Stimulated activated CD8-positive, alpha-beta memory T cell treated with anti-CD3 and anti-CD28 coated beads, Interleukin-4, amount 100 ng/mL, for 1 hour (primary cell): ENCODE measurements at places on chromosomes 7 and 10.

DNA sequence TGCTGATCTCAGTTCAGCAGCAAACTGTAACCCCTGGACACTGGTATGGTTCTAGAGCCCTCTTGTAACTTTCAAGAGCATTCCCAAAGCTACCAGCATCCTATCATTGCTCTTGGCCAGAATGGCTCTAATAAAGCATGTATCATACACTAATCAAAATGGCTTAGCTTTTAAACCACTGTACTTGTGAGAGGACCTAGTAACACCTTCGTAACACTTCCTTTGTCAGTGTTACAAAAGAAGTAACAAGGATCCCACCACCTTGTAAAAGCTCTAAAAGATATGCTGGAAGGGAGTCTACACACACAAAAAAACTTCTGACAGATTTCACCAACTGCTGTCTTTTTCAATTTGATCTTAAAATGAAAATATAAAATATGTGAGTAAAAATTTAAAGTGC is 144.7 kb downstream of the ALOX5 start:
- no peak for DNase-seq

- no peak for DNase-seq
These were observed 516.7 kb downstream of the PARD3 start for GRCh38 chr10:34298346-34298818.

- DNase-seq, result no peak
These were observed 323.3 kb upstream of the KAT6B start for GRCh38 chr10:74502963-74503608.

DNA sequence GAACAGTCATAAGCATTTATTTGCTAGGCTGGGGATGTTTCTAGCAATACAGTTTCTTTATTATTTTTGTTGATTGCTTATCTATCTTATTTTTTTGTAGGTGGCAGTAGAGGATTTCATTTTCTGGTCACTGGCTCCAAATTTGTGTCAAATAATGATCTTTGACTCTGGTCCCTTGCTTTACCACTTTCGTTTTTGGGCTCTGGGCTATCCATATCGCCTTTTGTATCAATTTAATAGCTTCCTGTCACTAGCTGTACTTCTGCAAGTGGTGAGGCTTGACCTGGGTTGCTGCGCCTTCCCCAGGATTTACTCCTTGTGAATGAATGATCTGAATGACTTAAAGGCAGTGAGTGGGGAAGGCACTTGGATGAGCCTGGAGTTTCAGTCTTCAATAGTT is 48.4 kb downstream of the MDFIC start:
- no peak for DNase-seq

- DNase-seq, result no peak
These were observed 278.0 kb downstream of the ADRA2A start for GRCh38 chr10:111354859-111355258.

- DNase-seq, result no peak
These were observed 18.5 kb upstream of the IFRD1 start for GRCh38 chr7:112431803-112432202.

GRCh38 chr10:2488446-2489005 is 578.8 kb upstream of the PFKP start:
- DNase-seq, result no peak

DNA sequence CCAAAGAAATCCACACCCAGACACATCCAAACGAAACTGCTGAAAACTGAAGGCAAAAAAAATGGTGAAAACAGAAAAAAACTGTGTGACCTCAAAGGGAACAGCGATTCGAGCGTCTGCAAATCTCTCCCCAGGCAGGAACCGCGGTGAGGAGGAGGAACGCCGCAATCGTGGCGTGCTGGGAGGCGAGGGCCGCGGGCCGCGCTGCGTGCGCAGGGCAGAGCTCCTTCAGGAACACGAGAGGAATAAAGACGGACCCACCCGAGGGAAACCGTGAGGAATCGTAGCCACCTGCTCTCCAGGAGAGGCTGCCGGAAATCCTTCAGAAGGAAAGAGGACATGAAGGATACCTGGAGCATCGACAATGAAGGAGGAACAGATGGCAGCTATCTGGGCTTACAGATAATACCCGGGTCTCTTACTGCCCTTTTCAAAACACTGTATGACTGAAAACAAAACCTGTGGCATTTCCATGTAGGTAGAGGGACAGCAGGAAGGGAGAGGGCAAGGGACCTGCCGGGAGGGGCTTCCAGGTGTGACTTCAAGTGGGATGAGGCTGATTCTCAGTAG is 266.0 kb downstream of the MAD1L1 start:
- no peak for DNase-seq

DNA sequence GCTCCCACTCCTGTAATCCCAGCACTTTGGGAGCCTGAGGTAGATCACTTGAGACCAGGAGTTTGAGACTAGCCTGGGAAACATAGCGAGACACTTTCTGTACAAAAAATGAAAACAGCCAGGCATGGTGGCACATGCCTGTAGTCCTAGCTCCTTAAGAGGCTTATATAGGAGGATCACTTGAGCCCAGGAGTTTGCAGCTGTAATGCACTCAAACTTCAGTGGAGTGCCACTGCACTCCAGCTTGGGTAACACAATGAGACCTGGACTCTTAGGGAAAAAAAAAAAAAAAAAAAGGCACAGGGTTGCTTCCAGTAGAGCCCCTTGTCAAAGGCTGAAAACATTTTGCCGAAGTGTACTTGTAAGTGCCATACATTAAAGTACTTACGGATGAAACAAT is 195.3 kb downstream of the PHTF2 start:
- no peak for DNase-seq

GRCh38 chr7:36303202-36304098 is 86.2 kb upstream of the ANLN start:
- DNase-seq, result no peak

DNA sequence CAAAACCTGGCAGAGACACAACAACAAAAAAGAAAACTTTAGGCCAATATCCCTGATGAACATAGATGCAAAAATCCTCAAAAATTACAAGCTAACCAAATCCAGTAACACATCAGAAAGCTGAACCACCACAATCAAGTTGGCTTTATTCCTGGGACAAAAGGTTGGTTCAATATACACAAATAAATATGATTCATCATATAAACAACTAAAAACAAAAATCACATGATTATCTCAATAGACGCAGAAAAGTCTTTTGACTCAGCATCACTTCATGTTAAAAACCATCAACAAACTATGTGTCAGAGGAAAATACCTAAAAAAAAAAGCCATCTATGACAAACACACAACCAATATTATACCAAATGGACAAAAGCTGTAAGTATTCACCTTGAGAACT is 283.5 kb downstream of the THSD7A start:
- DNase-seq, result no peak

- DNase-seq, result no peak
These were observed 95.0 kb downstream of the DYNC1I1 start for GRCh38 chr7:95867309-95867708.

DNA sequence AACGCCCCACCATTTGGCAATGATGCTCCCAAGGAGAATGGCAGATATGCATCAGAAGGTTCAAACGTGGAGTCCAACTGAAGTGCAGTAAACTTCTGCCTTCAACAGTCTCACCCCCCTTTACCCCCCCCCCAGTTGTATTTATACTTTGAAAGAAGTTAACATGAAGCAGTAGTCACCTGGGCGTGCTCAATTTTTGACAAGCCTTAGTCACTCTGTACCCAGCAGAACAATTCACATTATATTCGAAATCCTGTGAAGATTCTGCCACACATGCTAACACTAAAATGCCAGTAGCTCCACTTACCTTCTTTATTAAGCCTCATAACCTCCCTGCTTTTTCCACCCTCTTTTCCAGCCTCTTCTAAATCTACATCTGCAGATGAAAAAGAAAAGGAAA is 894 bp downstream of the ATXN7L1 start:
- DNase-seq, result no peak

DNA sequence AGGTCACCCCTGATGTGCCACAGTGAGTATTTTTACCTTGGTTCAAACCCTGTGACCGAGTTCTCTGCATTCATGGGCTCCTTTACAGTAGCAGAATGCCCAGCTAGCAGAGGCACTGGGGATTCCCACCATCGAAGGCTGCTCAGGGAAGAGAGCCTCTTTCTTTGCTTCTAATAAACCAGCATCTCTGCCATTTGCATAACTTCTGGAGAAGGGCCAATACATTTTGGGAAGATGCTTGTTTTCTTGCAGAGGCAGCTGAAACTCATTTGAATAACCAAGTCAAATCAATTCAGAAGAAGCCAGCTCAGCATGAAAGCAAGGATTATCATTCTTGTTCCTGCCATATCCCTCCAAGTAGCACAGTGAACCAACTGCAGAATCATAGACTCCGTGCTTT is 82.9 kb upstream of the WDR11 start:
- no peak for DNase-seq

DNA sequence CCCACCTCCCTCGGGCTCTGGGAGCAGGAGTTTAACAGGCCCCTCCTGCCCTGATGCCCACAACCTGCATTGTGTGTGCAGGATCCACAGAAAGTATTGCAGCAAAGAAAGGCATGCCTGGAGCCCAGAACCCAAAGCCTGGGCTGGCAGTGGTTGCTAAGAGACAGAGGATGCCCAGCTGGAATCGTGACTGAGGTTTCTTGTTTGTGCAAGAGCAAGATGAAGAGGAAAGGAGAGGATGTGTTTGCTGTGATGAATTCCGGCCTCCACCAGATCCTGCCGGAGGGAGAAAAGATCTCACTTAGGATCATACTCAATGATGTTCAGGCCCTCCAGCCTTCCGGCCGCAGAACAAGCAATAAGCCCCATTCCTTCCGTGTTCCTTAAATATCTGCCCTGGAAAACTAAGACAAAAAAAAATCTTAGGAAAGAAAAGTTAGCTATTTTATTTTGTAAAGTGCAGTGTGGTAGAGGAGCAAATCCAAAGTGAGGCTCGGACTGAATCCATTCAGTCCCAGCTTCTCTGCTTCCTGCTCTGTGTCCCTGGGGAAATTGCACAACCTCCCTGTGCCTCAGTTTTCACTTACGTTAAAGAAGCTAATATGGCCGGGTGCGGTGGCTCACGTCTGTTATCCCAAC is 57.1 kb downstream of the SLIT1 start:
- DNase-seq, result no peak
